ENCODE measurements at places on chromosomes 6 and 20.

GRCh38 chr6:161660666-161661571, 387.1 kb upstream of the AGPAT4 start:
- DNase-seq = no peak

GRCh38 chr6:118377711-118378414, 170.2 kb upstream of the PLN start:
- no peak for DNase-seq

DNA sequence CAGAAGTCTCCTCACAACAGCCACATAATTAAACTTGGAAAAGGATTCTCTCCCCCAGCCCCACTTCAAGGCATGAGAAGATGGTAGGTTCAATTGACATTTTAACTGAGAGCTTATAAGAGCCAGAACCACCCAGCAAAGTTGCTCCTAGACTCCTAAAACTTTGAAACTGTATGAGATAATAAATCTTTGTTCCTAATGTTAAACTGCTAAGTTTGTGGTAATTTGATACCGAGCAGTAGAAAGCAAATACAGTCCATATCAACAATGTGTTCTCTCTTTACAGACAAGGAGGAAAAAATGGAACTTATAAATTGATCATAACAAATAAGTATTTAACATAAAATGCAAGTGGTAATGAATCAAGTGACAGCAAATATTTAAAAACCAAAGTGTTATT, 831.8 kb downstream of the MAFB start:
- DNase-seq = no peak

GRCh38 chr6:25196464-25196863, 82.7 kb upstream of the CARMIL1 start:
- DNase-seq = no peak

DNA sequence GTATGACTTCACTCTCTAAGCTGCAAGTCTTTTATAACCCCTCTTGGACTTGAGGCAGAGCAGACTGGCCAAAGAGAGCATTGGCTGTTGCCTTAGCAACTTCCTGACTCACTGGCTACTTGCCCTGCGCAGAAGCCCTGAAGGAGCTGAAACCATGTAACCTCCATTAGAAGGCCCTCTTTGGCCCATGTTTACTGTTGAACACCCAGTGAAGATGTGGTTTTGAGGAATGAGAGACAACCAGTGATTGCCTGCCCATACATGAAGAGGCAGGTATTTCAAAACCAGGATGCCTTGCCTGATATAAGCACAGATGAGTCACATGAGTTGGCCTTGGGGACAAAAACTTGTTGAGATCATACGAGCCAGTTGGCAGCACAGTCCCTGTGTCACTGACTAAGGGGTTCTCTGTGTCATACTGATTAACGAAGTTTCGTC, 182.5 kb downstream of the EDN1 start:
- DNase-seq = no peak

DNA sequence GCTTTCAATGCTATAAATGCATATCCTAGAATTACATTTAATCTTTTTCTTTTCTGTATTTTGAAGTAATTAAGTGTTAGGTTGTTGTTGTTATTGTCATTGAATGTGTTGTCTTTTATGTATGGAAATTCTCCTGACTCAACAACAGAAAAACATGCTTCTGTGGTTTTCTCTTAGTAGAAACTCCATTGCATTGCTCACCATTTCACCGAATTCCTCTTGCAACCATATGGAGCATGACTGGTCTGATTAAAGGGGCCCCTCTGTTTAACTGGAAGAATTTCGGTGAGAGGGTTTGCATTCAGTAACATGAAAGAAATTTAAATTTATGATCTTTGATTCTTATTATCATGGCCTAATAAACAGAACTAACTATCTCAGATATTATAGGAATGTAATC, 454.3 kb upstream of the JARID2 start:
- no peak for DNase-seq

- DNase-seq = no peak
Observed at GRCh38 chr20:50609438-50609989, 81.8 kb downstream of the RIPOR3 start.

All from common myeloid progenitor, CD34-positive (primary cell).